Skeletal muscle cell (primary cell): ENCODE measurements at places on chromosomes 1 and 21.

- DNase-seq: no peak
These were observed 106.7 kb downstream of the MIS18A start for GRCh38 chr21:32172106-32172505.

- no peak for DNase-seq
These were observed 77.7 kb upstream of the CACNA1E start for GRCh38 chr1:181405584-181405983.

DNA sequence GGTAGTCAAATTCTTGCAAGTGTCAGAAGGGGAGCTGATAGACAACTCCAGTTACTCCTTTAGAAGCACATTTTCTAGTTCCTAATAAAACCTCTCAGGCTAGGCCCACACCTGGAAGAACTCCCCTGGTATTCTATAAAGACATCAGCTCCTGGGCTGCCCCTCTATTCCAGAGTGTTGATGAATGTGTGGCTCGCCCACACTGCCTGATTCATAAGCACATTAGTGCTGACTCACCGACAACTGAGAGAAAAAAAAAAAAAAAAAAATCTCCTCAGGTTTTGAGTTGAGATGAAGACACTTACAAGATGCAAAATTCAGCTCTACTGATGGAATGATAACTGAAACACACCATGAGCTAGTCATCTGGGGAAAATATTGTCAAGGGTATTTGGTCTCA is 188.1 kb downstream of the TNR start:
- no peak for DNase-seq

DNA sequence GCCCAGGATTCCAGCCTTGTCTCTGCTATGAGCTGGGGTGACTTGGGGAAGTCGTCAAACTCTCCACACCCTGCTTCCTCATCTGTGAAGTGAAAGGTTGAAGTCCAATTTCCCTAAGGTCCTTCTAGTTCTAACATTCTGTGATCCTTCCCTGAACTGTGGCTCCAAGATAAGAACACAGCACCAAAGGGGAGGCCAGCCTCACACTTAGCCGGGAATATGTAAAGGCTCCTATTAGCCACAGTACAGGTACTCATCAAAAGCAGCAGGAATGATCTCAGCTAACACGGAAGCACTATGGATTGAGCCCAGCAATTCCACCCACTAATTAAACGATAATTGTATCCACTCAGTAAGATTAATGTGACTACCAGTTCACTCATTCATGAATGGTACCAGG is 4.0 kb downstream of the SLC30A10 start:
- DNase-seq: no peak

DNA sequence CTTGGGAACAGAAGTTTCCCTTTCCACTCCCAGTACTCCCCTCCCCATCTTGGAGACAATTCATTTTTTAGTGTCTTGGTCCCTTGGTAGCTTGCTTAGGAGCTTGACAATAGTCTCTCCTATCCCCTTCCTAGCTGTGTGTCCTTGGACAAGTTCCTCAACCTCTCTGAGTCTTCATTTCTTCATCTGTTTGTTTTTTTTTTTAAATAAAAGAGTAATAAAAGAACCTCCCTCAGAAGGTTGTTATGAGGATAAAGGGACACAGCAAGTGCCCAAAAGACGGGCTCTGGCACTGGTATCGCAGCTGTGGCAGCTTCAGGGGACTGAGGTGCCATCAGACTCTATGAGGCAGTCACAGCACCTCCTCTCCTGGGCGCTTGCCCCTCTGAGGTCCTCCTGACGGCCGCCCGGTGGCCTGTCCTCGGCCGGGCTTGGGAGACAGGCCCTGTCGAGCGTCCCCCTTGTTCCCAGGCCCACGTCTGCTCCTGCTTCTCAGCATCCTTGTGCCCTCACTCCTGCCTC is 689.2 kb downstream of the MATN1 start:
- DNase-seq: no peak

GRCh38 chr1:223413216-223413615 is 20.0 kb downstream of the CCDC185 start:
- no peak for DNase-seq
